ENCODE measurements at places on chromosomes 12 and 14. TPM values are rescaled to one million over a fixed set of nuclear protein-coding genes. Genes with fewer than 3 reads are reported as not detected.

DNA sequence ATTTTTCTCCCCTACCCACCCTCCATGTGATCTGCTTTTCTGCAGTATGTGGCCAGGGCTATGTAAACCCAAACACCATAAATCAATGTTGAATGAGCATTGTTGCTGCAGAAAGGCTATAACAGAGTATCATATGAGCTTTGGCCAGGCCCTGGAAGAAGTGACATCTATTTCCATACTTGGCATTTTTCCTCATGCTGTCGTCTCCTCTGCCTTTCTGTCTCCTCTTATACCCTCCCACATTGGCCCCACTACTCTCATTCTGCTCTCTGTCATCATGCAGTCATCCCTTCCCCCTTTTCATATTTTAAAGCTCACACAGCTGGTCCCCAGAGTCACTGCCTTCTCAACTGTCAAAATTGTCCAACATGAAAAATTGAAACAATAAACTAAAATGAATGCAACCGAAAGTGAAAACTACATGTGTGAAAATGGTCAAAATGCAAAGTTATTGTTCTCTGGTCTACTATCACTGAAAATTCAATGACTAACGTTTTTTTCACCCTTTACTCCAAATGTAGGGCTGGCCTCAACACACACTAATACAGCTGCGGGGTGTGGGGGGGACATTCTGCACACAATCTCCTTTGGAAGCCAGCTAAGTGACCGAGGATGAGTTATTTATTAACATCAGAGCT is 290.7 kb upstream of the TMPO start:
- no peak for DNase-seq
- no peak overlapping the region for H3K27ac ChIP-seq
- H3K36me3 ChIP-seq, result no peaks in the 10 kb centered on the region
- no peaks in the 10 kb centered on the region for H3K4me1 ChIP-seq
- H3K27me3 ChIP-seq, result no peaks in the 10 kb centered on the region
- H3K4me3 ChIP-seq, result no peak overlapping the region

DNA sequence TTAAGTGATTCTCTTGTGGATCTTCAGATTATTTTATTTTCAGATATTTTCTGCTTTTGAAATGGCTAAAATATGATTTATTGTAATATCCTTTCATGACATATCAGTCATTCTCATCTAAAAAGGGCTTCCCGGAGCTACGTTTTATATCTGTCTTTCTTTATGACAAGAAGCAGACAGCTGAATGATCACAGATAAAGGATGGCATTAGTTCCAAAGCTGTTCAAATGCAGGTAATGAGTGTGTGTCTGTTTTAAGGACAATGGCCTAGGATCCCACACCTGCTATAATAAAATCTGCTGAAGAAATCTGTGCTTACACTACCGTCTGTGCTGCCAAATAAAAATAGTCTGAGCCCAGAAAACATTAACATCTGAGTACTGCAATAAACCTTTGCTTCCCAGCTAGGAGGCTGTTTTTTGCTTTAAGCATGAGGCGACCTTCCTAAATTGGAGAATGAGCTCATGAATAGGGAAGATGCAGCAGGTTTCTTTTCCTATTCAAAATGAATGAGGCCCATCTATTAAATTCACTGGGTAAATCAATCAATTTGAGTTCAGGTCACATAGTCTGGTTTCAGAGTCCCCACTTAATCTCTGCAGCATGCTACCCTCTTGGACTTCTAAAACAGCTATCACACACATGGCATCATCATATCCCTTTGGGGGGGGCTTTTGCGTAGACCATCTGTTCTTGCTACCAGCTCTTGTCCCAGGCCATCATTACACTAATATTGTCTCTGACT is 498.5 kb downstream of the NELL2 start:
- H3K4me1 ChIP-seq, result no peaks in the 10 kb centered on the region
- H3K27me3 ChIP-seq, result no peaks in the 10 kb centered on the region
- DNase-seq, result no peak
- H3K36me3 ChIP-seq, result no peaks in the 10 kb centered on the region

GRCh38 chr12:104694711-104695110 is 238.0 kb downstream of the CHST11 start:
- H3K27ac ChIP-seq, result no peak overlapping the region
- no peak for DNase-seq
- no peak overlapping the region for H3K4me3 ChIP-seq
- peaks cover 29% of the 10 kb centered on the region for H3K4me1 ChIP-seq

- no peaks in the 10 kb centered on the region for H3K27me3 ChIP-seq
- H3K4me1 ChIP-seq, result peaks cover 68% of the 10 kb centered on the region
- DNase-seq, result no peak
Observed at GRCh38 chr14:91378930-91379578, 38.6 kb downstream of the CCDC88C start.

DNA sequence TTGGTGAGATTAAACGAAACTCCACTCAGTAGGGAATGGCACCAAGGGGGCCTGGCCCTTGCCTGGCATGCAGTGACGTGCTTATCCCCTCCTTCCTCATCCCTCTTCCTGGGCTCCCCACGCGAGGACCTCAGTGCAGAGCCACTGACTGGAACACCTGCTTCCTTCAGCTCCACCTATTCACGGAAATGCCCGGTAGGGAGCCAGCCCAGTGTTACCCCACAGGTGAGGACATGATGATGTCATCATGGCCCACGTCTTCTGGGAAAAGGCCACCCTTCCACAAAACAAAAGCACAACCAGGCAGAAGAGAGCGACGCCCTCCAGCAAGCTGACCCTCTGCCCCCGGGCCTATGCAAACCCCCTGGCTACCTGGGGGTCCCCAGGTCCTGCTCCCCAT is 42.1 kb downstream of the CCDC85C start:
- H3K4me3 ChIP-seq, result no peak overlapping the region
- no peak for DNase-seq
- no peaks in the 10 kb centered on the region for H3K27me3 ChIP-seq
- H3K4me1 ChIP-seq, result peaks cover 40% of the 10 kb centered on the region
- H3K36me3 ChIP-seq, result no peaks in the 10 kb centered on the region

Gene PROX2
- 0.12 TPM for total RNA-seq

- no peaks in the 10 kb centered on the region for H3K36me3 ChIP-seq
- peaks cover 59% of the 10 kb centered on the region for H3K4me1 ChIP-seq
- no peak for DNase-seq
- peak within 1 kb of the TSS; percentile 45 for H3K4me3 ChIP-seq
- H3K27me3 ChIP-seq, result peaks cover 94% of the 10 kb centered on the region
Observed at GRCh38 chr12:49346659-49347310, at the start of gene DNAJC22. TSS of gene DNAJC22 (plus strand) at chr12:49346888. CDS start at chr12:49348873, 1,985 bp downstream.

DNA sequence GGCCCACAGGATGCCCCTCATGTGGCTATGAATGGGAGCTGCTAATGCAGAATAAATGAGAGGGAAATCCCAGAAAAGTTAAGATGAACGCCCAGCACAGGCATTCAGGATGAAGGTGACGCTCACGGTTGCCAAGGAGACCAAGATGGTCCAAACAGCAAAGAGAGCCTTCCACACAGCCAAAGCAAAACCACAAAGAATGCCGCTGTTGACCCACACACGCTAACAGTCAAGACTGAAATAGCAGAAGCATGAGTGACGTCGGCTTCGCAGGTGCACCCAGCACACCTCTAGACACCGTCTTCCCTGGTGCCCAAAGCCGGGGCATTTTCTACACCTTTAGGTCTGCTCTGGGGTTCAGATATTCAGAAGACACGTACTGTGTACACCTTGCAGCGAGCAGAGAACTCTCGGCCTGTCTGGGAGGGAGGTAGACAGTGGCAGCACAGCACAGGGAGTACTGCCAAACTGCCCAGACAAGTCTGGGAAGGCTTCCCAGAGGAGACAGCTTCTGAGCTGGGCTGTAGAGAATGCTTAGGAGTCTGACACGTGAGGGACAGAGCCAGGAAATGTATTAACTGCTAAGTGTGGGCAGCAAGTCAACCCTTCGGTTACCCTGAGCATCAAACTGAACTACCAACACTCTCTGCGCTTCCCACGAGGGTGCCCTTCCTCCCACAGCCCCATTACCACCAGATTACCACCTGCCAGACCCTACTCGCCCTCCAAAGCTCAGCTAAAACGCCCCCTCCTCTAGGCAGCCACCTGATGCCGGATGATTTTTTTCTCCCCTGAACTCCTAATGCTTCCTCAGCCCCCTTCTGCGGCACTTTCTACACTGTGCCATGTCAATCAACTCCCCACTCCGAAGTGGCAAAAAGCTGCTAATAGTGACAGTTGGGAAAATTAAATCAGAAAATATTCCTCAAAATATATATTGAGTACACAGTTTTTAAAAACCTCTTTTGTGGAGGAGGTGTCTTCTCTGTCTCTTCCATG is 50.1 kb downstream of the CCDC88C start:
- H3K27me3 ChIP-seq, result no peaks in the 10 kb centered on the region
- peak; percentile 86 for DNase-seq
- H3K4me1 ChIP-seq, result peaks cover 81% of the 10 kb centered on the region
- H3K27ac ChIP-seq, result peak overlapping the region; percentile 81
- no peaks in the 10 kb centered on the region for H3K36me3 ChIP-seq
- H3K4me3 ChIP-seq, result peak overlapping the region; percentile 9

DNA sequence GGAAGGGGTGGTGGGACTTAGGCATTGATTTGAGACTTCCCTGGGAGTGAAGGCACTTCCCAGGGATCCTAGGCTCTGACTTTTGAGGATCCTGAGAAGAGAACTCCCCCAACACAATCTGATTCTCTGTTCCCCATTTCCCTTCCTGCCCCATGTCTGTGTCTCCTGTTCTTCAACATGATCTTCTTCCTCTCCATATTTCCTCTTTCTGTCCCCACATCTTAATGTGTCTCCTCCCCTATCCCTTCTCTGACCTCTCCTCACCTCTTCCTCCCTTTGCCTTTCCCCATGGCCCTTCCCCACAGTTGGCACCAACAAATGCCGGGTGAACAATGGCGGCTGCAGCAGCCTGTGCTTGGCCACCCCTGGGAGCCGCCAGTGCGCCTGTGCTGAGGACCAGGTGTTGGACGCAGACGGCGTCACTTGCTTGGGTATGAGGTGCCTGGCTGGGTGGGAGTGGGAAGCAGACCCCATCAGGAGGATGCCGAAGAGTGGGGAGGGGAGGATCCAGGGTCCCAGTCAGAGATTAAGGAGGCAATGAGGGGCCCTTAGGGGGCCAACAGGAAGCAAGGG is 15.2 kb upstream of the LRP1-AS start:
- H3K4me1 ChIP-seq, result peaks cover 20% of the 10 kb centered on the region
- no peak overlapping the region for H3K4me3 ChIP-seq
- H3K36me3 ChIP-seq, result peaks cover 100% of the 10 kb centered on the region
- no peak overlapping the region for H3K27ac ChIP-seq

DNA sequence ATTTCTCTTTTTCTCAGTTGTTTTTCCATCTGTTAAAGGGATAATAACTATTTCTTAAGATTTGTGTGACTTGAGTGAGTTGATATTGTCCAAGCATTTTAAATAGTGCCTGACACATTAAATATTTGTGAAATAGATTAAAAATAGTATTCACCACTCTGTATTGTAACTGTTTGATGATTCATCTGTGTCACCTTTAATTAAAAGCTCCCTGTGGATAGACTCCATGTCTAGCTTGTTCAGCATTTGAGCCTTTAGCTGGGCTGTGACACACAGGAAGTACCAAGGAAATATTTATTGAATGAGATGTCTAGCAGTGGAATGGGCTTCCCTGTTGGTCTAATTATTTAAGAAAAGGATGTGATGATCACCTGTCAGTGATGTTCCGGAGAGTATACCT is 1.8 kb upstream of the GLIPR1L2 start:
- peak overlapping the region; percentile 65 for H3K4me3 ChIP-seq
- peaks cover 23% of the 10 kb centered on the region for H3K4me1 ChIP-seq
- DNase-seq, result no peak
- H3K27ac ChIP-seq, result peak overlapping the region; percentile 91
- no peaks in the 10 kb centered on the region for H3K27me3 ChIP-seq
- H3K36me3 ChIP-seq, result no peaks in the 10 kb centered on the region

GRCh38 chr12:42564996-42565395 is 24.6 kb downstream of the PRICKLE1 start:
- H3K36me3 ChIP-seq, result no peaks in the 10 kb centered on the region
- H3K27ac ChIP-seq, result peak overlapping the region; percentile 13
- no peaks in the 10 kb centered on the region for H3K27me3 ChIP-seq
- peaks cover 18% of the 10 kb centered on the region for H3K4me1 ChIP-seq

DNA sequence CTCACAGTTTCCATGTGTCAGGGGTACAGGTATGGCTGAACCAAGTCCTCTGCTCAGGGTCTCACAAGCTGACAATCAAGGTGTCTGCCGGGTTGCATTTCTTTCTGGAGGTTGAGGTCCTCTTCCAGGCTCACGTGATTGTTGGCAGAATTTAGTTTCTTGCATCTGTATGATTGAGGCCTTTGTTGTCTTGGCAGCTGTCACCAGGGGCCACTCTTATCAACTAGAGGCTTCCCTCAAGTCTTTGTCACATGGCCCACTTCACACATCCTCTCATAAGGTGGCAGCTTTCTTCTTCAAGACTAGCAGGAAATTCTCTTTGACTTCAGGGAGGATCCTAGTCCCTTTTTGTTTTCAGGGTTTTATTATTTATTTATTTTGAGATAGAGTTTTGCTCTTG is 46.0 kb upstream of the FOS start:
- H3K36me3 ChIP-seq, result no peaks in the 10 kb centered on the region
- no peaks in the 10 kb centered on the region for H3K27me3 ChIP-seq
- no peak overlapping the region for H3K4me3 ChIP-seq
- H3K4me1 ChIP-seq, result peaks cover 40% of the 10 kb centered on the region
- no peak for DNase-seq
- no peak overlapping the region for H3K27ac ChIP-seq

DNA sequence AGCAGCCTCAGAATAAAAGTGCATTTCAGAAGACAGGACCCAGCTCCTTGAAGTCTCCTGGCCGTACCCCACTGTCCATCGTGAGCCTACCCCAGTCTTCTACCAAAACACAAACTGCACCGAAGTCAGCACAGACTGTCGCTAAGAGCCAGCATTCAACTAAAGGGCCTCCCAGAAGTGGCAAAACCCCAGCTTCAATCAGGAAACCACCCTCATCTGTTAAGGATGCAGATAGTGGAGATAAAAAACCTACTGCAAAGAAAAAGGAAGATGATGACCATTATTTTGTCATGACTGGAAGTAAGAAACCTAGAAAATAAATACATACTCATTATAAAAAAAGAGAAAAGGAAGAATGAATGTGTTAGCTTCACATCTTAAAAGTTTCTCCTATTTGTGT is 51.1 kb downstream of the GAS2L3 start:
- H3K4me1 ChIP-seq, result no peaks in the 10 kb centered on the region
- H3K27ac ChIP-seq, result no peak overlapping the region
- no peaks in the 10 kb centered on the region for H3K27me3 ChIP-seq
- DNase-seq, result no peak
- no peaks in the 10 kb centered on the region for H3K36me3 ChIP-seq

Gene KRT73
- not detected for total RNA-seq

Measured in lower lobe of right lung (tissue), 2 donors.